ENCODE measurements at places on chromosomes 2 and 18.

- DNase-seq = no peak
Measured at GRCh38 chr2:166625670-166626069, 131.6 kb upstream of the SCN7A start.

DNA sequence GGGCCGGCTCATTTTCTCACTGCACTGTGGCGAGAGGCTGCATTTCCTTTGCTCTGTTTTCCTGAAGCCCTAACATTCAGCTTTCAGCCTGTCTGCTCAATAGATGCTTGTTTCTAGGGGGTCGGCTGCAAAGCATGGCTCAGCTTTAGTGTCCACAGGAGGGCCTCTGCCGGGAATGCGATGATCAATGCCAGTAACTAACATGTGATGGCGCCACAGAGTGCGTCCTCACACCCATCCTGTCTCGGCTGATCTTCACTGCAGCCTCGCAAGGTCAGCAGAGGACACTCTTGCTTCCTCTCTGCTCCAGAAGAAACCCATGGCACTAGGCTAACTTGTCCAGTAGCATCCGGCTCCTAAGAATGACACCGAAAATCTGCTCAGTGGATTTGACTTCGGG is 156.4 kb upstream of the PXDN start:
- peak; percentile 21 for DNase-seq

DNA sequence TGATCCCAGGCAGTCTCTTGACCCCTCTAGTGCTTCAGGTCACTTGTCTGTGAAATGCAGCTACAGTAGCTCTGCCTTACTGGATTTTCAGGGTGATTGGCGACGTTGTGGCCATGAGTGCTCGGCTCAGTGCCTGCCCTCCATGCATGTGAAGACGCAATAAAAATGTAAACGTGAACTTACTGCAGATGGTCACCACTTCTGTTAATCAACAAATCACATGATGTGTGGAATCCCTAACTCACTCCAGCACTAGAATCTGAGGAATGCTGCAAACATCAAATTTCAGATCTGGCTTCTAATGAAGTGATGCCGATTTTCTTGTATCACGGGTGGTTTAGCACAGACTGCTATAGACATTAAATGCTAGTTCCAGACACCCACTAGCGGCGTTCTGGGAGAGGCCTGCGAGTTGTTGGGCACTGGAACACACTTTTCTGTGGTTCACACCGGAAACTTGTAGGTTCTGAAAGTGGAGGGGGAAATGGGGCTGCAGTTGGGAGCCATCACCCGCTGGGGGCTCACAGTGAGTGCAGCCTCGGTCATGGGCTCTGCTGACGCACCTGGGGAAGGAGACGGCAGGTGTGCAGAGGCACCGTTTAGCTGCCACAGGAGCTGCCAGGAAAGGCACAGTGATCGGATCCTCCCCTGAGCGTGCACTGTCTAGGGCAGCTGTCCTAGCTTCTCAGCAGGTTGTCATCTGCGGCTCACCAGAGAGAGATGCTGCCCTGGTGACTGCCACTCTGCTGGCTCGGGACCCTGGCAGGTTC is 6.5 kb downstream of the CNDP1 start:
- DNase-seq = no peak

GRCh38 chr18:42649331-42650035 is 466.0 kb downstream of the RIT2 start:
- no peak for DNase-seq

- no peak for DNase-seq
Measured at GRCh38 chr2:24820598-24821432, 27.6 kb downstream of the CENPO start.

DNA sequence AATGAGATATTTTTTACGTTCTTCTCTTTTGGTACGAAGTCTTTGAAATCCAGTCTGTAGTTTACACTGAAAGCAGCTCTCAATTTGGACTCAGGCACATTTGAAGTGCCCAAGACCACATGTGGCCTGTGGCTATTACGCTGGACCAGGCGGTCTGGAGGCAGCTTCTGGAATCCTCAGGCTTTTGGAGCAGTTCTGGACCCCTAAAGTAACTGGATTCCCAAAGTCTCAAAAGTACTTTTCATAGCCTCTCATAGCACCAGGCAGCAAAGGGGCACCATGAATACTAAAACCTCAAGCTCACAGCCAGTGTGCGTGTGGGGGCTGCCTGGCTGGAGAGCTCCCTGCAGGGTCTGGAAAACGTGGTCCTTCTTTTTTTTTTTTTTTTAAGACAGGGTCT is 119.0 kb downstream of the SMAD7 start:
- no peak for DNase-seq

DNA sequence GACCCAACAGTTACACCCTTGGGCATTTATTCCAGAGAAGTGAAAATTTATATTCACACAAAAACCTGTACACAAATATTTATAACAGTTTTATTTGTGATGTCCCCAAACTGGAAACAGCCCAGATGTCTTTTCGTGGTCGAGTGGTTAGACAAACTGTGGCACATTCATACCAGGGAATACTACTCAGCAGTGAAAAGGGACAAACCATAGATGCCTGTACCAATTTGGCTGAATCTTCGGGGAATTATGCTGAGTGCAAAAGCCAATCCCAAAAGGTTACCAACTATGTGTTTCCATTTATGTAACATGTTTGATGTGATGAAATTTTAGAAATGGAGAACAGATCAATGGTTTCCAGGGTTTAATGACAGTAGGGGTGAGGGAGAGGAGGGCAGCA is 154.3 kb downstream of the GLI2 start:
- no peak for DNase-seq

DNA sequence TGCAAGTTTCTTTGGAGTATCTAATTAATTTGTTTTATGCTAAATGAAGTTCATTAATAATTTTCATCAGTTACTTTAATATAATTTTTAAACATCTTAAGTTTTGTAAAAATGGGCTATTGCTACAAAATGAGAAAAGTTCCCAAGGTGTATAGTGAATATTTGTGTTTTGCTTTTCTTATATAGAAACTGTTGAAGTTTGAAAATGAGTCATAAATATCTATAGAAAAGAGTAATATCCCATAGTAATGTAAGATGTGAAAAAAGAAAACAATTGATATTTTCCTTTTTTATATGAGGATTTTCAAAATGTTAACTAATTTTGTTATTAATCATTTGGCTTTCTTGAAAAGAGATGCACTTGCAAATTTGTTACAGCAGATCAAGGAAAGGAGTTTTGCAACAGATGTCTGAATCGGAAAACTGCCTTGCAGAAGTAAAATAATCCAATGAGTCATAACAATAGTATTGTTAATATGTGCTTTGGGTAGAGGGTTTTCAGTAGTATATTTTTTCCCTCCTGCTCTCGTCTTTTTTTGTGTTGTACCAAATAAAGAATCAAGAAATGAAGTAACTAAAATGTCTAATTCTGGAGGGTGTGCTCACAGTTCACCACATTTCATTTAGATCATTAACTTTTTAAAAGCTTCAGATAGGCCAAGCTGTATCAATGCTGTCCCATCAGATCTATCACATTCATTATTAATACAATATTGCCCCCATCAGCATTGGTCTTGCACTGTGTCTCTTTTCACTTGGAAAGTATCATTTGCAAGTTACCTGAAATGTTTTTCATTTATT is 15.5 kb downstream of the DUSP19 start:
- DNase-seq = peak; percentile 3

Measured in NCI-H524 (cell line).